Foreskin fibroblast (primary cell): ENCODE measurements at places on chromosomes 16 and 17.

- no peak for DNase-seq
Measured at GRCh38 chr16:16190546-16190945, 32.7 kb downstream of the ABCC6 start.

DNA sequence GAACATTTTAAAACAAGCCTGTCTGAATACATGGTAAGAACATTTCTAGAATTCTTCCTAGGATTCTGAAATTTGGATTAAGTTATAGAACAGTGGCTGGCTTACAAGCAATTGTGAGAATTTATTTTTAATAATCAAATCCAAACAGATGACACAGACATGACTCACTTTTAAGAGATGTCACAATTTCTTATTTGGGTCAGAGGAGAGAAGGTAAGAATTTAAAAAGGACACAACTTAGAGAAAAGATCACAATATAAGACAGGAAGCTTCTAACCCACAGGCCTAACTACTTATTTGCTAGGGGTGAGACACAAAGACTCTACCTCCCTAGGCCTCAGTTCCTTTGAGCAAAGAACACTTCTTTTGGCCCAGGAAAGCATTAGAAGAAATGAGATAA, 32.7 kb downstream of the ZZEF1 start:
- DNase-seq = peak; percentile 48

DNA sequence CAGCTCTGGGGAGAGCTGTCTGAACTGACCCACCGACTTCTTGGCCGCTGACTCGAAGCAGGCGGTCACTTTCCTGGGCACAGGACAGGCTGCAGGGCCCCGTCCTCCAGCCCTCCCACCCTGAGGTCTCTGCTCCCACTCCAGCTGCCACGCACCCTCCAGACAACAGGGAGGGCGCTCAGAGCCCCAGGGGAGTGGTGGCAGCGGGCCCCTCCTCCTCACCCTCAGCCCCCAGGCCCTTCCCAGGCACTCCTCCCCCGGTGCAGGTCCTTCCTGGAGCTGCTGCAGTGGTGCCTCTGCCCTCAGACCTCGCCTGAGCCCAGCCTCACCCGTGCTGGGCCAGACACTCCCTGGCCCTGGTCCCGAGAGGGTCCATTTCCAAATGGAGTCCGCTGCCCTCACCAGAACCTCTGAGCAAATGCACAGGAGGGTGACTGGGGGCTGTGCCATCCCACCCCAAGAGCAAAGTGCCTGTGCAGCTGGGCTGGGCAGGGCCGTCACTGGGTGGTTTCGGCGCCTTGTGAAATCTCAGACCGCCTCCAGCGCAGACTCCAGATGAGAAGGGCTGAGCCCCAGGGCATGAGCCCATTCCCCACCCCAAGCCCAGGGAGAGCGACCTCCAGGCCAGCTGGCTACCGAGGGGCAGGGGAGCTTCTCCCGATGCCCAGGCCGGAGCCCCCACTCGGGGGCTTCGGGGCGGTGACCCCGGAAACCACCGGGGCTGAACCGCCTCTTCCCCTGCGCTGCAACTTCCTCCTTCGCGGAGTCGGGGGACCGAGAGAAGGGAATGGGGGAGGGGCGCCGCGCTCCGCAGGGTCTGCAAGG, 717 bp downstream of the CYBA start:
- peak; percentile 71 for DNase-seq

GRCh38 chr16:8963010-8963820, 491 bp downstream of the USP7 start:
- DNase-seq = peak; percentile 46

- DNase-seq = peak; percentile 97
Measured at GRCh38 chr16:75244844-75245758, 6.3 kb downstream of the BCAR1 start.

GRCh38 chr16:66515596-66516508, 34.1 kb downstream of the TK2 start:
- peak; percentile 45 for DNase-seq

DNA sequence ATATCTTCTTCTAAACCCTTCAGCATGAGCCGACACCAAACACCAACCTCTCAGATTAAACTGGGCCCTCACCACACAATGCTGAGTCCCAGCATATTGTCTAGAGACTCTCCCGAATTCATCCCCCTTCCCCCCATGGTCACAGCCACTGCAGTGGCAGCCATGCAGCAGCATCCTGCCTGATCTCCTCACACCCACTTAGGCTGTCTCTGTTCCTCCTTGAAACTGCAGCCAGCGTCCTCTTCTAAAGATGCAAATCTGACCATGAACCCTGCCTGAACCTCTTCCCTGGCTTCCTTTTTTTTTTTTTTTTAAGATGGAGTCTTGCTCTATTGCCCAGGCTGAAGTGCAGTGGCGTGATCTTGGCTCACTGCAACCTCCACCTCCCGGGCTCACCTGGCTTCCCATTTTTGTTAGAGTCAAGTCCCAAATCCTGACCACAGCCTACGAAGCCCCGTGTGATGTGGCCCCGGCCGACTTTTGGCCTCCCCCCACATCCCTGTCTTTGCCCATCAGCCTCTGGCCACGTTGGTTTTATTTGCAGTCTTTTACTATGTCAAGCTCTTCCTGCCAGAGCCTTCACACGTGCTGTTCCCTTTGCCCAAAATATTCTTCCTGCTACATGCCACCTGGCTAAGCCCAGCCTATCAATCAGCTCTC, 2.8 kb downstream of the FA2H start:
- no peak for DNase-seq

- no peak for DNase-seq
Measured at GRCh38 chr16:68346892-68347480, 36.2 kb downstream of the PRMT7 start.
